ENCODE measurements at places on chromosomes 12 and 14.

DNA sequence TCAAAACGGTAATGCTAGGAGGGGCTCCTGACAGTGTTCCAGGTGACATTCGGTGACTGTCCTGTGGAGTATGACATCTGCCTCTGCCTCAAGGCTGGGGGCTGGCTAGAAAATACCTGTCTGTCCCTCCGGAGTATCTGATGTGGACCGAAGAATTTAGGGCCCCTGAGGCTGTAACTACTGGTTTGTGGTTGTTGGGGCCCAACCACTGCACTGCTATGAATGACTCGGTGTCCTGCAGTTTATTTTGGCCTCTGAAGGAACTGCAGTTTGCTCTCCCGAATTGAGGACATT lies 198.9 kb upstream of the CAND1 start:
- DNase-seq: no peak

- DNase-seq: no peak
Measured at GRCh38 chr12:70317781-70318180, 48.3 kb upstream of the KCNMB4 start.

- no peak for DNase-seq
Measured at GRCh38 chr12:31896514-31897039, 62.6 kb upstream of the RESF1 start.

GRCh38 chr14:85482552-85482951 lies 47.4 kb upstream of the FLRT2 start:
- no peak for DNase-seq

DNA sequence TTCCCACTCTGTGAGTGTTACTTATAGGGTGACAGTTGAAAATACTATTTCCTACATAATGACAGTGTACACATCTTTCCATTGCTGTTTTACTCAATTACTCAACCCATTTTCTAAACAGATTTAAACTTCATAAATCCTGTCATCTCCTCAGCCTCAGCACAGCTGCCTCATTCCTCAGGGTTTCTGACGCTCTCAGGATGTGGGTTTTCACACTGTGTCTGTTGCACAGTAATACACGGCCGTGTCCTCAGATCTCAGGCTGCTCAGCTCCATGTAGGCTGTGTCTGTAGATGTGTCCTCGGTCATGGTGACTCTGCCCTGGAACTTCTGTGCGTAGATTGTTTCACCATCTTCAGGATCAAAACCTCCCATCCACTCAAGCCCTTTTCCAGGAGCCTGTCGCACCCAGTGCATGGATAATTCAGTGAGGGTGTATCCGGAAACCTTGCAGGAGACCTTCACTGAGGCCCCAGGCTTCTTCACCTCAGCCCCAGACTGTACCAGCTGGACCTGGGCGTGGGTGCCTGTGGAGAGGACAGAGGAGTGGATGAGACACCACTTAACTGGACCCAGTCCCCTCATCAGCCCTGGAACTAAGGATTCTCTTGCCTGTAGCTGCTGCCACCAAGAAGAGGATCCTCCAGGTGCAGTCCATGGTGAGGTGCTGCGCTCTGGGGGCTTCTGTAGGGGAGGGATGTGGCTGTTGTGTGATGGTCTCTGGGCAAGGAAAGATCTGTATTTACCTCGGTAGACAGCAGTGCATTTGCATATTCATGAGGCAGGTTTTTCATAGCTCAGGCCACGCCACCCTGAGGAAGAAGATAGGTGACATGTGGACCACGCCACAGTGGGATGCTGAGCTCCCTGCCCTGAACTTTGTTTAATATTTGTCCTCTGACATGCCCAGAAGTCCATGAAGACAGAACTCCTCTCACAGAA lies 750.2 kb downstream of the TMEM121 start:
- DNase-seq: no peak

- DNase-seq: no peak
Measured at GRCh38 chr12:65845751-65846537, 21.7 kb downstream of the HMGA2 start.

GRCh38 chr12:44403185-44403584 lies 472.9 kb downstream of the NELL2 start:
- no peak for DNase-seq

GRCh38 chr12:100442403-100442802 lies 31.3 kb upstream of the NR1H4 start:
- no peak for DNase-seq

GRCh38 chr14:90575336-90575735 lies 178.5 kb downstream of the CALM1 start:
- no peak for DNase-seq

GRCh38 chr12:114529966-114530365 lies 124.0 kb upstream of the TBX5 start:
- DNase-seq: no peak

DNA sequence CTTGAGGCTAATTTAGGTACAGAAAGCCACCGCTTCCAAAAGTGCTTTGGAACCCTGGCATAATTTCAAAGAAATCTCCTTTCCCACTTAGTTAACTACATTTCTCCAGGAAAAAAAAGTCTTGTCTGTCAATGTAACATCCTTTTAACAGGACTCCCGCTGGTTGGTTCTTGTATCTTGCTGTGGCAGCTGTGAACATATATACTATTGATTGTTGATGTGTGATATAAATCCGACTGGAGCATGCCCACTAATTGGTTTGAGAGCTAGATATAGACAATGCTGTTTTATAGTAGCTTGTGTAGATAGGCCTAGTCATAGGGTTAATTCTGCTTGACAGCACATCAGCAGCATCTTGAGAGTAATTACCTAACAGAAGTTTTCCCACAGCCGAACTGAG lies 89.6 kb downstream of the MSRB3 start:
- DNase-seq: no peak

- DNase-seq: peak; percentile 28
Measured at GRCh38 chr12:43131301-43131700, 420.7 kb downstream of the ADAMTS20 start.

DNA sequence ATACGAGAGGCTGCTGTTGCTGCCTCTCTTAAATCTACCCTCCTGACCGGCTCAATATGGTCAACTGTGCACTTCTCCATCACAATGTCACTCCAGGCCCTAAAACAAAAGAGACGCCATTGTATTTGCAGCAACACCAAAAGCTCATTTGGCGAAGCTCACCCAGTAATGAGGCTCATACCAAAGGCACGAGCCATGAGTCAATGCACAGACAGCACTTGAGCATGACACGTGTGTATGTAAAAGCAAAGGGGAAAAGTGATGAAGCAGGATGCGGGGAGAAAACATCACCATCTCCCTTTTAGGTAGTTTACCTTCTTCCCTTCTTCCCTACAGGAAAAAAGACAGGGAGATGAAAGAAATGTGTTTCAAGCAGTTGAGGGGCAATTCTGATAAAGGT lies 150.3 kb downstream of the FOXN3 start:
- DNase-seq: peak; percentile 61

GRCh38 chr14:61337893-61338292 lies 16.5 kb downstream of the PRKCH start:
- no peak for DNase-seq

GRCh38 chr12:108214486-108214885 lies 85.4 kb downstream of the WSCD2 start:
- DNase-seq: peak; percentile 35

DNA sequence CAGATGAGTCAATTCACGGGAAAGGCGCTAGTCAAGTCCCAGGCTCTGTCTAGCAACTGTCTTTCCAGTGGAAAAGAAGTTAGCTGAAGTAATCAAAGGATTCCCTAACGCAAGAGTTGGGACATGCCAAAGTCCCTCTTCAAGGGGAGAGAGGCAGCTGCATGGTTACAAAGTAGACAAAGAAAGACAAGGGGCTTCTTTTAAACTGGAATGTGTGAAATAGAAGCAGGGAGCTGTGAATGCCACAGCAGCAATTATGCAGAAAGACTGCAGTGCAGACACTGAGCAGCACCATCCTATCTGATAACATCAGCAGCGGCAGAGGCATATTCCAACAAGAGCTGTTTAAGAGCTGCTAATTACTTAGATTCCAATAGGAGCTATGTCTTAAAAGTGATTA lies 12.5 kb upstream of the CIPC start:
- no peak for DNase-seq

DNA sequence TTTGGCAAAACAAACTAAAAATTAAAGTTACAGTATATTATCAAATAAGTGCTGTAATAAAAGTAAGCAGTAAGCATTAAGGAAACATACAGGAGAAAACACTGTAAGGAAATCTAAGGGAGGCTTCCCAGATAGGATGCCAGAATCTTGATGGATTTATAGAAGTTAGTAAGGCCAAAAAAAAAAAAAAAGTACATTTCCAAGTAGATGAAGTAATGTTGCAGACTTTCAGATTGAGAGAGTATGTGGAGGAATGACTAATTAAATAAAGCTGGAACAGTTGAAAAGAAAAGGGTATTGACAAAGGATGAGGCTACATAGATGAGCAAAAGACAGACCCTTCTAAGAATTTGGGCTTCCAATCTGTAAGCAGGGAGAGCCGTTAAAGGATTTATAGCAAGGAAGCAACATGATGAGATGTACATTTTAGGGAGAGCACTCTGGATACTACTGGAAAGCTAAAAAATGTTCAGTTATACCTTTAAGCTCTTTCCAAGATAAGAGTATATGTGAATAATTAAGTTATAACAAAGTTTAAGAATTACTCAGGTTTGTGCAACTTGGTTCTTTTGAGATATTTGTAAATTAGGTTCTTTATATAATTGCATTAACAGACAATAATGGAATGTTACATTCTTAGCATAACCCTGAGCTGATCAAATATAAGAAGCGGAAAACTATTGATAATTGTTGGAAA lies 87.5 kb upstream of the MON2 start:
- DNase-seq: no peak

DNA sequence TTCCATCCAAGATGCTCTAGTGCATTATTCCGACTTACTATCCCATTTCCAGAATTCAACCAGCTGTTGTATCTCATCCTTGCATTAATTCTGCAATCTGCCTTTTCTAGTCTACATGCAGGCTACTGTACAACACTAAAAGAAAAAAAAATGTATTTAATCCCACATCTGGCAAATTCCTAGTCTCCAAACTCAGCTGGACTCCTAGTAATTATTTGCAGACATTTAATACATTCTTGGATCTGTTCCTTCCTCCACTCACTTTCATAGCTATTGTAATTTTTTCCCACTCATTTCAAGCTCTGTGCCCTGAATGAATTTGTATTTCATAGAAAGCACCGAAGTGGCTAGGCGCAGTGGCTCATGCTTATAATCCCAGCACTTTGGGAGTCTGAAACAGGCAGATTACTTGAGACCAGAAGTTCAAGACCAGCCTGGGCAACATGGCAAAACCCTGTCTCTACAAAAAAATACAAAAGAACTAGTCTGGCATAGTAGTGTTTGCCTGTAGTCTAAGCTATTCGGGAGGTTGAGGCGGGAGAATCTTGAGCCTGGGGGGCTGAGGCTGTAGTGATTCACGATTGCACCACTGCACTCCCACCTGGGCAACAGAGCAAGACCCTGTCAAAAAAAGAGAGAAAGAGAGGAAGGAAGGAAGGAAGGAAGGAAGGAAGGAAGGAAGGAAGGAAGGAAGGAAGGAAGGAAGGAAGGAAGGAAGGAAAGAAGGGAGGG lies 39.5 kb upstream of the YAF2 start:
- DNase-seq: no peak

DNA sequence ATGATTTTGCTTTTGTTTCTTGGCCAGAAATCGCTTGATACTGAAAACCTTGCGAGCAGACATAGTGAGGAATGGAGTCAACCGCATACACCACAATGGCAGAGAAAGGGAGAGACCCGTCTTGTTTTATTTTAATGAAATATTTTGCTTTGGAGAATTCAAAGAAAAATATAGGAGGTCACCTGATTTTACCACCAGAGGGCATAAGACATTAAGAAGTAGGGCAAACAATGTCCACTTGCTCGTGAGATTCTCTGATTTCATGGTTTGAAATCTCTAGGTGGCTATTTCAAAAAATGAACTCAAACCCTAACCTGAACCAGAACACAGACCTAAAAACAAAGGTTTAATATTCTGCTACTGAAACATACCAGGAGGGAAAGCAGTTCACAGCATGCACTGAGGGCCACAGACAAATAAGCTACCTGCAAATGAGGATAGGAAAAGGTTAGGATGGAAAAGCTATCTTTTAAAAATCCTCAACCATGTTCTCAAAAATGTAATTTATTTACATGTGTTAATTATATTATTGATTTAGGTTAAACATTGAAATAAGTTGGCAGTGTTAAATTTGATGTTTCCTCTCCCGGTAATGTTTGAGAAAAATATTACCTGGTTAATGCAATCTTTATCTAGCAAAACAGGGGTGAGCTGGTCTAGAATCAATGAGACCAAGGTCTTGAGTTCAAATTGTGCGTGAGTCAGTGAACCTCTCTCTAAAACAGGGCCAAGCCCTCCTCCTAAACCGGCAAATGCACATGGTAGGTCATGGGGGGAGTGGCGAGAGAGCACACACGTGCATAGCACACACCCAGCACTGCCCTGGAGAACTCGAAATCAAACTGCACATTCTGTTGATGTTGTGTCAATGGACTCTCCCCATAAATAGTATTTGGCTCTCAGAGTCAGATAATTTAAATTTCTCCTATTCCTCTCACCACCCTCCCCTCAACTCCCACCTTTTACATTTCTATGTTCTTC lies 12.5 kb downstream of the IFNG-AS1 start:
- no peak for DNase-seq

DNA sequence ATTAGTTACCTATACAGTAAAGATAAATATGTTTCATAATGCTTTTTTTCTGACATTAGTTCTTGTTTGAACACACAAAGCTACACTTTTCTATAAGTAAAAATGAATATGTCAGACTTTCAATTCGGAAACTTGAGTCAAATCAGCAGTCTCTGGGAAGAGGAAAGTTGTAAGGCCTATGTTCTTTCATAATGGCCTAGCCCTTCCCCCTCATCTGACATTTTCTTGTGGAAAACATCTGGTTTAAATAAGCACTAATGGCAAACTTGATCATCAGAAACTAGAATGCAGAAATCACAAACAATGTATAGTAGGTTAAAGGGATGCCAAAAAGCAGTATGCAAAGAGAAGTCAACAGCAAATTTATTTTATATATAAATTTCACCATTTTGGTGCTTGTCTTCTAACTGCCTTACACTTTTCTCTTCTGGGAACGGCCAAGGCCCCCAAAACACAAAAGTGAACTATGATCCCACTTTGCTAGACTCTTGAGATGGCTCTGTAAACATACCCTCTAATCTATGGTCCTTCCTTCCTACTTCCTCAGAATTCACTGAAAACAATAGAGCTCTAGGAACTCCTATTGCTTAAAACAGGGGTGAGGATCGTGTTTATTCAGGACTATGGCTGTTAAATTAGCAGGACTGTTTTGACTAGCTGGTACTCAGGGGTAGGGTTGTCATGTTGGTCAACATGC lies 444.1 kb downstream of the RAD51B start:
- DNase-seq: no peak

GRCh38 chr12:32714772-32715171 lies 35.7 kb downstream of the DNM1L start:
- DNase-seq: no peak

DNA sequence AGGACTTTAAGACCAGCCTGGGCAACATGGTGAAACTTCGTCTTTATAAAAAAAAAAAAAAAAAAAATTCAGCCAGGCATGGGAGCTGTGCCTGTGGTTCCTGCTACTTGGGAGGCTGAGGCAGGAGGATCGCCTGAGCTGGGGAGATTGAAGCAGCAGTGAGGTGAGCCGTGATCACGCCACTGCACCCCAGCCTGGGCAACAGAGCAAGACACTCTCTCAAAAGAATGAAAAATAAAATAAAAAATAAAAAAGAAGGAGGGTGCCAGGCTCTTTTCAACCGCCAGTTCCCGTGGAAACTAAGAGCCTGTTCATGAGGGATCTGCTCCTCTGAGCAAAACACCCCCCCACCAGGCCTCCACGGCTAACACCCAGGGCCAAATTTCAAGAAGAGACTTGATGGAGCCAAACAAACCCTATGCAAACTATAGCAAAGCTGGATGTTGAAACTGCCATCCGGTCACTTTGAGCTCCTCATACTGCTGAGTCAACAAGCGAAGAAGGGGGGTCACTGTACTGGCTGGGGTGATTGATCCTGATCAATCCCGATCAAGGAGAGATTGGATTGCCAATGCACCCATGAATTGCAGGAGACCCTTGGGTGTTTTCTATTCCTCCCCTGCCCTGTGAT lies 23.4 kb downstream of the DLK1 start:
- DNase-seq: no peak
